Hypothalamus (tissue), 51 donors: ENCODE measurements at places on chromosomes 16 and 17.

DNA sequence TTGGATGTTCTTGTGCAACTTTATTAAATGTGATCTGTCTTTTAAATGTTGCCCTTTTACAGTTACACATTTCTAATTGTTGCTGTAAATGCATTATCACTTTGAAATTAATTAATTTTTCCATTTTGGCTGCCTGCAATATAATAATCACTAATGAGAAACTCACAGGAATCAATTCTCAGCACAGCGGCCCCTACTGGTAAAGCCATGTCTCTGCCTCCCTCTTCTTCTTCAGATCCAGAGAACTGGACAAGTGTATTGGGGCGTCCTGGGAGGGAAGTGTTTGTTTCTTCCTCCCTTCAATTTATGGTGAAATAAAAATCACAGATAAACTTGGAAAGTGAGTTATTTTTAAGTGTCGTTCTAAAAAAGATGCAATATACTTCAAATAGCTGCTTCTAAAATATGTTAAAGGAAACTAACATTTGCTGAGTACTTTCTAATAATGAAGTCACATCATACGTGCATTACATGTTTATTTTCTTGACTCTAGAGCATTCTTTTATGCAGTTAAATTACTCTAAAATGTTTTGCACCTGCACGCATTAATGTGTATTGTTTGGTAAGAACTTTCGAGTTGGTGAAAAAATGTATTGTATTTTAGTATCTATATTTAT is 338.0 kb downstream of the WWOX start:
- peak; percentile 2 for DNase-seq

GRCh38 chr17:29706045-29706431 is 83.3 kb upstream of the CORO6 start:
- DNase-seq: no peak

DNA sequence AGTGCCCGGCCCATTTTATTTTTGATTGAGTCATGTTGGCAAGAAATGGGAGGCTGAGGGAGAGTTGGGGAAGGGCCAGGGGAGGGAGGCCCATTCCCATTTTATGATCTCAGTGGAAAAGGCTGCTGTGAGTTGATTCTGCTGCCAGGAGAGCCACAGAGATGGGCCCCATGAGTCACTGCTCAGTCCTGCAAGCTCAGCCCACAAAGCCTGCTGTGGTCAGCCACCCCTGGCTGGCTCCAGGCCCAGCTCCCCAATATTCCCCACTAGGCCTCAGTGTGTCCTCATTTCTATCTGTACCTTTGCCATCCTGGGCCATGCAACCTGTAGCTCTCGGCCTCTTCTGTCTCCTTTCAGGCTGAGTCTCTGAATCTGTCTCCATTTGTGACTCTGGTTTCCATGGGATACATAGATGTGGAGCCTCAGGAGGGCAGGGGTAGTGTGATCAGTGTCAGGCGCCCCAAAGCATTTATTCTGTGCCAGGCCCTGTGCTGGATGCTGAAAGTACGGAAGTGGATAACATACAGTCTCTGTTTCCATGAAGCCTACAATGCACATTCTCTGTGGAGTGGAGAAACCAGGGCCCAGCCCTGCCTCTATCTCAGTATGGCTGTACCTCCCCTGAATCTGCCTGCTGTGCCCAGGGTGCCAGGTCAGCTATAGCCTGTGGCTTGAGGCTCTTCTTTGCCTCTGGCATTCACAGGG is 1.9 kb upstream of the PLEKHG4 start:
- no peak for DNase-seq

DNA sequence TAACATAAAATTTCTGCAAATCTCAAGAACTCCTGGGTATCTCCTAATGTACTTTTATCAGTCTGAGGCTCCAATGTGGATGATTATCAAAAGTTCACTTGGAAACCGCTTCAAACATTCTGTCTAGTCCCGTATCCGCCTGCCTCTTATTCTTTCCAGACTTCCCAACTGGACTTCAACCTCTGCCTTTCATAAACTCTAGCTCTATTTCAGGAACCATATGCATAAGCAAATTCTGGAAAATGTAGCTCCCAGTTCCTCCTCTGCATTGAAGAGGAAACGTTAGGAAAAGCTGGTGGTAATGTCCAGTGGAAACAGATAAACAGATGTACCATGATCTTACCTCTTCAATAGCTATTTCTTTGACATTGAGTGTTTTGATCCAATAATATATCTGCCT is 285.0 kb downstream of the KCNJ2 start:
- no peak for DNase-seq

DNA sequence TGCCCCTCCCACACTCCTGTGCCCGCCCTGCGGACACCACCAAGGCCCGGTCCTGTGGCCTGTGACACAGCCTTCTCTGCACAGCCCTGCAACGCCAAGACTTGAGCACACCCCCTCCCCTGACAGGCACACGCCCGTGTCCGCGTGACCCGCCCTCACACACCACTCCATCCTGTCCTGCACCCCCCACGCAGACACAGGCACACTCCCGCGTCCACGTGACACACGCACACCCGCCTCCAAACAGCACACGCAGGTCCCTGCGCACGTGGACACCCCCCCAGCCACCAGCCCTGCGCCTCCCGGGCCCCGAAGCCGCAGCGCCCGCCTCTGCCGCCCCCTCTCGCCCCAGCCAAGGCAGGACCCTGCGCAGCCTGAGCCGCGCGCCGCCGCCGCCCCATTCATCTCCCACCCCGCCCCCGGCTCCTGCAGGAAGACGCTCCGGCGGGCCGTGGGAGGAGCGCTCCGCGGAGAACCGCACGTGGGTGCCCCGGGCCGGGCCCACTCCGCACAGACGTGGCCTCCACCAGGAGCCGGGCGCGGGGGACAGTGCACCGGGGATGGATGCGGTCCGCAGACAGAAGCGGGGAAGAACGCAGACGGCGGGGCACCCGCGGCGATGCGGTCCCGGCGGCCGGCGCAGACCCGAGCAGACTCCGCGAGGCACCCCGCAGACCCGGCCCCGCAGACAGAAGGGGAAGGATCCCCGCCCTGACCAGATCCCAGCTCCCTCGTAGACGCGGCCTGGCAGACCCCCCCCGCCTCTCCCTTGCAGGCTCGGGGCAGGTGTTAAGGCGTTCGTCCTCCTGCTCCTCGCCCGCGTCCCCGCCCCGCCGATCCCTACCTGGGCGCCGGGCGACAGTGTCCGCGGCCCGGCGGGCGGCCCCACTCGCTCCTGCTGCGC is 506 bp downstream of the CAMKK1 start:
- no peak for DNase-seq

- DNase-seq: peak; percentile 41
These were observed at the start of gene NMRAL1 for GRCh38 chr16:4474192-4474961. TSS of gene NMRAL1 (minus strand) at chr16:4474625. CDS start at chr16:4474132, 493 bp downstream.

- no peak for DNase-seq
These were observed 3.8 kb upstream of the NPB start for GRCh38 chr17:81898029-81898866.

DNA sequence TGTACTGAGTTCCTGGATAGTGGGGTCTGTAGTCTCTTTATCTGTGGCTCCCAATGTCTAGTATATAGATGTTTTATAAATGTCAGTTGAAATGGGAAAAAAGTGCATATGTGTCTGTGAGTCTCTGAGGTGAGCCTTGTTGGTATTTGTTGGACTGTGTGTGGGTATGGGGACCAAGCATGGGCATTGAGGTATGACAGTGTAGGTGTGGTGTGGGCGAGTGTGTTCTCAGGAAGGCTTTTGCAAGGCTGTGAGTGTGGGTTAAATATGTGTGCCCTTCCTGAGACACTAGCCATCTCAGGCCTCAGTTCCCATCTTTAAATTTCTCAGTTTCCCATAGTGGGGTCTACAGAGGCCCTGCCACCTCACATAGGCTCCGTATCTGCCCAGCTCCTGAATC is 440.2 kb upstream of the CCL2 start:
- DNase-seq: no peak

GRCh38 chr17:68512247-68512959 is at the start of gene PRKAR1A:
TSS of gene PRKAR1A (plus strand) at chr17:68512430. CDS start at chr17:68515400, 2,970 bp downstream.
- DNase-seq: peak; percentile 92

DNA sequence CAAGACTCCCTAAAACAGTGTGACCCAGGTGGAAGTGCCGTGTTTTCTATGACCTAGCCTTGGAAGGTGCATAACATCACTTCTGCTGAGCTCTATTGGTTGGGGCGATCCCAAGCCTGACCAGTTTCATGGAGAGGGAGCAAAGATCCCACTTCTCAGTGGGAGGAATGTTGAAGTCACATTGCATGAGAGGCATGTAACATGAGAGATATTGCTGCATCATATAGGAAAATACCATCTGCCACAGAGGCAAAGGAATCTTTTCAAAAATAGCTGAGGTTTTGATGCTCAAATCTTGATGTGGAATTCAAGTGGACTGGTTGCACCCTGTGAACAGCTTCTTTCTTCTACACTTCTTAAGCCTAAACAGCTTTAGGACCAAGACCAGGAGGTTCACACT is 56.4 kb upstream of the NLRP1 start:
- DNase-seq: no peak

GRCh38 chr17:9132944-9133610 is 111.8 kb downstream of the NTN1 start:
- DNase-seq: no peak

- DNase-seq: no peak
These were observed 17.8 kb downstream of the ST6GALNAC2 start for GRCh38 chr17:76567634-76568432.

- DNase-seq: no peak
These were observed 7.7 kb upstream of the TMEM235 start for GRCh38 chr17:78223765-78224164.

GRCh38 chr17:27825459-27825858 is 25.1 kb upstream of the NOS2 start:
- no peak for DNase-seq

GRCh38 chr16:55508941-55509931 is at the start of gene LPCAT2:
TSS of gene LPCAT2 (plus strand) at chr16:55509072. CDS start at chr16:55509182, 110 bp downstream.
- peak; percentile 61 for DNase-seq

GRCh38 chr17:79374807-79375206 is 236.0 kb downstream of the RBFOX3 start:
- DNase-seq: no peak

DNA sequence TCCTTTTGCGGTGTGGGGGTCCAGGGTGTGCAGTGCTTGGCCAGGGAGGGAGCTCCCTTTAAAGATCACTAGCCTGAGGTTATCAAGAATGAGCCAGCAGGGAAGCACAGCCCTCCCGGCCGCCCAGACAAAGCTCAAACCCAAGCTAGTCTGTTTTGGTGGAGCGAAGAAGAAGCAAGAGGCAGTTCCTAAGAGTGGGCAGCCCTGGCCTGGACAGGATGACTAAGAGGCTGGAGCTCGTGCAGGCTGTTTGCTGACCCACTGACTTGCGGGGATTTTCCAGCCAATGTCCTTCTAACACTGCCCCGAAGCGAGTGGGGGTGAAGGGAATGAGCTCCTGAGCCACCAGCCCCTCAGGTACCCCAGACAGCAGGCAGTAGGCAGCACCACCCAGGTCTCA is 134.4 kb downstream of the COPRS start:
- DNase-seq: no peak

DNA sequence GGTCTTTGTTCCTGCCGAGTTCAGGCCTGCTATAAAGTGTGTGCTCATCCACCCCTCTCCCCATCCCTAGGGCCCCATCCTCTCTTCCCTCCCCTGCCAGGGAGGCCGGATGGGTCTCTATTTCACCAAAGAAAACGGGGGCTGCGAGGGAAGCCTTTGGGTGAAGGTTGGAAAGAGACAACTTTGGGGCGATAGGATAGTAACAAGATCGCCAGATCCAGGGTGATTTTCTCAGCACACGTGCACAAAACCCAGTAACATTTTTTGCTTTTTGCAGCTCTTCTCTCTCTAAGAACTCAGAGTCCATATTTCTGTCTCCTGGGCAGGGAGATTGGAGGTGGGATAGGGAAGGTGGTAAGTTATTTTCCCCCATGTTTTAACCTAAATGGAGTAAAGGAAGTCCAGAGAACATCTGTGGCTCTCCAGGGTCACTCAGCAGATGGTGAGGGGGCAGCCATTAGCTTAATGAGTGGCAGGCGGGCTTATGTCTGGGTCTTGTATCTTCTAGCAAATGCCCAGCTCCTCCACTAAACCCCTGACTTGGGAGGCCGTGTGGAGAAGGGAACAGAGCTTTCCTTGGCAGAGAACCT is 6.9 kb downstream of the CCR7 start:
- no peak for DNase-seq

DNA sequence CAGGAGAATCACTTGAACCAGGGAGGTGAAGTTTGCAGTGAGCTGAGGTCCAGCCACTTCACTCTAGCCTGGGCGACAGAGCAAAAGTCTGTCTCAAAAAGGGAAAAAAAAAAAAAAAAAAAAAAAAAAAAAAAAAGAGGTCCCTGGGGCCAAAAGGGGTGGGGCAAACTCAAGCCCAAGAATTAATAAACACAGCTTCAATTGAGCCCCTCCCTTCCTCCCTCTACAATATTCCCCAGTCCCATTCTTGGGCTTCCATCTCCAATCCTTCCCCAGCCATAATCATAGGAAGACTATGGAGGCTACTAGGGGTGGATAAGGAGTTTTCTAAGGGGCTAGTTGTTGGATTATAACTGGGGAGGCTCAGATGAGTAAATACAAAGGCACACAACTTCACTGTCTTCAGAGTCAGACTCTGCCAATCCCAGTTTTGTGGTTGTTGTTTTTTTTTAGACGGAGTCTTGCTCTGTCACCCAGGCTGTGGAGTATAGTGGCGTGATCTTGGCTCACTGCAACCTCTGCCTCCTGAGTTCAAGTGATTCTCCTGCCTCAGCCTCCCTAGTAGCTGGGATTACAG is 9.5 kb downstream of the CAVIN1 start:
- no peak for DNase-seq

DNA sequence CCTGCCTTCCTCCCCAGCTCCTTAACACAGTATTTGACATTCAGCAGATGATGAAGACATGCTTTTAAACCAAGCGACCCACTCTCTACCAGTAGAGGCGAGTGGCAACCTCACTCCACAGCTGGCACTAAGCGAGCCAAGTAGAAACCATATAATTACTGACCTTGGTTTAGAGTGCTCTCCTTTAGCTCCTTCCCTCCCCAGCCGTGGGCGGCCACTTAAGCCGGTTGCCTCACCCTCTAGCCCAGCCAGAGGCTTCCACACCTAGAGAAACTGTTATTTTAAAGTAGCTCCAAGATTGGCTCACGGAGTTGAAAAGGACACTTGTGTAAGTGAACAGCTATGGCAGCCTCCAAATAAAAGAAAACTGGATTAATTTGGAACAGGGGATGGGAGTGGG is 109.1 kb upstream of the CRHR1 start:
- DNase-seq: no peak

DNA sequence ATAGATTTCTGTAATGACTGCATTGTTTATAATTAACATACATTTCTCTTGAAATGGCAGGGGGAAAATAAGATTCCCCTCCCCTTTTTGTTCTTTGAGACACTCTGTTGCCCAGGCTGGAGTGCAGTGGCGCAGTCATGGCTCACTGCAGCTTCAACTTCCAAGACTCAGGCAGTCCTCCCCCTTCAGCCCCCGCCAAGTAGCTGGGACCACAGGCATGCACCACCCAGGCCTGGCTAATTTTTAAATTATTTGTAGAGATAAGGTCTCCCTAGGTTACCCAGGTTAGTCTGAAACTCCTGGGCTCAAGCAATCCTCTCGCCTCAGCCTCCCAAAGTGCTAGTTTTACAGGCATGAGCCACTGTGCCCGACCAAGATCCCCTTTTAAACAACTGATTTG is 67.7 kb downstream of the KATNIP start:
- no peak for DNase-seq
